ENCODE measurements at places on chromosomes 4 and X.

DNA sequence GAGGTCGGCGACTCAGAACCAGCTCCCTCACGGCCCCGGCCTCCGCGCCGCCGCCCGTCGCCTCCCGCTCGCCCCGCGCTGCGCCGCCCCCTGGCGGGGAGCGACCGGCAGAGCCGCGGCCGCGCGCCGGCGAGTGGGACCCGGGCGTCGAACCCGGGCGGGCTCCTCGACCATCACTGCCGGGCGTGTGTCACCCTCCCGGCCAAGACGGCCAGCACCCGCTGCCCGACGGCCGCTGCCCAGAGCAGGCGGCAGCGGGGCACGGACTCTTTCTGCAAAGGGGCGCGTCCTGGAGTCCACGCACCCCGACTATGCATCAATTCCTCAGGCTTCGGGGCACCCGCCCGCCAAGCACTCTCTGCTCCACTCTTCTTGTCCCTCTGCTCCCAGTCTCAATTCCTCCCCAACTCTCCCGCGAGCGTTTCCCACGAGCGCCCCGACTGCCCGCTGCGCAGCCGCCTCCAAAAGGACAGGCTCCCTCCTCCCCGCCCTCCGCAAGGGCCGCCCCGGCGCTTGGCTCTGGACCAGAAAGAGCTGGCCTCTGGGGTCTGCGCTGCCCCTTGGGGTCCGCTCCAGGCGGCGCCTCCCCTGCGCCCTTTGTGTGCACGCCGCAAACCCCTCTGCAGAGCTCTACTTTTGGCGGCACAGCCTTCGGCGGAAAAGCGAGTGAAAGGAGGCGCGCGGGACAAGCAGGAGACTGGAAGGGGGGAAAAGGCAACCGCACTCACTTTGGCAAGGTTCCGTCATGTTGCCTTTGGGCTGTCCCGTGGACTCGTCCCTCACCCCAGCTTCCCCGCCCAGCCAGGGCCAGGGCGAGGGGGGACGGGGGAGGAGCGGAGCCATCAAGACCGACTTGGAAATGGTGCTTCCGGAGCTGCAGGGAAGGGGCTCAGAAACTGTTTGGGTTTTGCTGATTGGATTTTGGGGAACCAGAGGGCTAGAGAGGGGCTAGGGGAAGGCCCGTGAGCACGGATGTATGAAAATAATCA, 1.0 kb downstream of the PDE5A start:
- no peak for DNase-seq

DNA sequence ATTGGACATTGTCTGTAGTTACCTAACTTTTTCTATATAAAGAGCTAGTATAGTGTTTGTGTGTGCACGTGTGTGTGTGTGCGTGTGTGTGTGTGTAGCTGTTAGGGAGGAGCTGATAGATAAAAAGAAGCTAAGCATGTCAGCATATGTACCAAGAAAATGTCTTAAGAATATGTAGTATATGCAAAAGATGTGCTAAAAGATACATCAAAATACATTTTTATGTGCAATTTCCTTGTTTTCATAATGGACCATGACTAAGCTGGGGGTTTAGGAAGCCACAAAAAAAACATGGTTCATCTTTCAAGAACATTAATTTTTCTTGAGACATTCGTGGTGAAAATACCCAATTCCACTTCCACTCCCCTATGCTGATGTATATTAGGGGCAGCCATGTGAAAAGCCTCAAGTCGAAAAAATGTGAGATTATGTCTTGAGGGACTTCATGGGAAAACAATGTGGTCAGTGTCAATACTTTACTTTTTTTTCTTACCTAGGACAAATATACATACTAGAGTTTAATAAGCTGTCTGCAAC, 1599.7 kb downstream of the ARAP2 start:
- no peak for DNase-seq

GRCh38 chr4:128917781-128918180, 108.3 kb downstream of the JADE1 start:
- DNase-seq: no peak

GRCh38 chrX:69028006-69028760, 137.1 kb downstream of the PJA1 start:
- DNase-seq: no peak

GRCh38 chr4:5999356-5999755, 18.9 kb downstream of the C4orf50 start:
- DNase-seq: no peak

GRCh38 chrX:17719711-17720110, 17.6 kb upstream of the SCML1 start:
- DNase-seq: no peak

DNA sequence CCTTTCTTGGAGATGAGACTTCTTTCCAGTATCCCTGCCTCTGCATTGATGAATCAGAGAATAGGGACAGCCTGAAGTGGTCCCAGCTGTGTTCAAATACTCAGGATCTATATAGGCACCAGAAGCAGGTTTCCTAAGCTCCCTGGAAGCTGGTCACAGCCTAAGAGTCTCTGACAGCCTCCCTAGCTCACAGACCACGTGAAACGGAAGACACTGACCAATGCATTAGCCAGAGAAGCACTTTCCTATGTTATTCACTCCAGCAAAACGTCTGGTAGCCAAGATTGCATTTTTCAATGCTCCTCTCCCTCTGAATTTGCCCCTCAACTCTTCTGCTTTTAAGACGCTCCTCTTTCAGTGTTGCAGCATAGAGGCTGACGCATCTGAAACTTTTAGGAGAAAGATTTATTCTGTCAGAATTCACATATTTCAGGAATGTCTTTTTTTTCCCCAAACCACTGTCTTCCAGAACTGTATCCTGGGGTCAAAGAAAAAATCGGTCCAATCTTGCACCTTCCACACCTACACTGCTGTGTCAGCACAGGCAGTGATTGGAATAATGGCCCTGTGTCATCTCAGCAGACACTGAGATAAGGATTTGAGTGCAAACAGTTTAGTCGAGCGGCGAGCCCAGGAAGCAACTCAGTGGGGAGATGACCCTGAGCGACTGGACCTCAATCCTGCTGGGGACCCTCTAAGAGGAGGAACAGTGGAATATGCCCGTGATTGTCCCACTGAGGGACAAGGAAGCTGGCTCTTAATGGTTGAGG, 109.4 kb downstream of the SMIM20 start:
- no peak for DNase-seq

GRCh38 chrX:15956681-15957080, 102.1 kb upstream of the AP1S2 start:
- no peak for DNase-seq

- DNase-seq: no peak
Observed at GRCh38 chr4:138910195-138910913, 105.2 kb upstream of the NOCT start.

DNA sequence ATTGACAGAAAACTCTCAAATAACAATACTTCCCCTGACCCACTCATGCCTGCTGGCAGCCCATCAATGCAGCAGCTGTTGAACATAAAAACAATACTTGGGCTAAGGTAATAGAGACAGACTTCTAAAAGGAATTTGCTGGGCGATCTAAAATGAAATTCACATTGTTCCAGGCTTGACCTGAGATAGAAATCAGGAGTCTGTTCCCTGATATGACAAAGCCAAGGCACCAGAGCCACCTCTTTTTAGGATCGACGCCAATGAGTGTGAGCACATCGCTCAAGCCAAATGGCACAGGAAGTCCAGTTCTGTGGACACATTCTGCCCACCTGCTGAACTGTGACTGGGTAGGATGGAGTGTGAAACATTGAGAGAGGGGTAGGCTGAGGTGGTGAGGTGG, 4.9 kb downstream of the SEPTIN11 start:
- DNase-seq: no peak

DNA sequence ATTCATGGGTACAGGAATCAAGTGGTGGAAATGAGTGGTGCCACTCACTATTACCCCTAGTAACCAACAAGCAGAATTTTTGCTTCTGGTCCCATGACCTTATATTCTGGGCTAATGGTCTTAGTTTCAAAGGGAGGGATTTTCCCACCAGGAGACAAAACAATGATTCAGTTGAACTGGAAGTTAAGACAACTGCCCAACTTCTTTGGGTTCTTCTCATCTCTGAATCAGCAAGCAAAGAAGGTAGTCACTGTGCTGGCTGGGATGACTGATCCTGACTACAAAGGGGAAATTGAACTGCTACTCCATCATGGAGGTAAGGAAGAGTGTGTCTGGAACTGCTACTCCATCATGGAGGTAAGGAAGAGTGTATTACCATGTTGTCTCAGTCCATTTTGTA, 87.2 kb downstream of the IL13RA2 start:
- no peak for DNase-seq
